ENCODE measurements at places on chromosomes 11 and 22.
A peak's percentile ranks its signal among the peaks of the same experiment; 100 is the strongest.

DNA sequence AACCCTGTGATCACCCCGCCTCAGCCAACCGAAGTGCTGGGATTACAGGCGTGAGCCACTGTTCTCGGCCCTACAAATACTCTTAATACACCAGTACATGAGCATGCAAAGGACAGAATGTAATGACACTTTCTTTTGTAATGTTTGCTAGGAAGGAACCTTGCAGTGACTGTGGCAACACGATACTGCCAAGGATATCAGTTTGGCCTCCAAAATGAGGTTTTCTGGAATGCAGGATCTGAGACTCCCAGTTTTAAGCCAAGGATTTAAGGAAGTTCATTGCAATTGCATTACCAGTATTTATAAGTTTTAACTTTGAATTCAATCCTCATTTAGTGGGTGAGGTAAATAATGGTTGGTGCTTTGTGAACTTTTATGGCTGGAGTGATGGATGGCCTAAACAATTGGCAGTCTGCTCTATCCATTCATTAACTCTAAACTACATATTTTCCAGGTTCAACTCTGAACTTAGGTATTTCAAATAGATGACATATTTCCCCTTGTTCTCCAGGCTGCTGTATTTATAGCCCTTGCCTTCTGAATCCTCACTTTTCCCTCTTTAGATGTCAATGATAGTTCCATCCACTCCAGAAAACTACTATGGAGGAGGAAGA, 330.3 kb downstream of the C11orf87 start:
- no peak for DNase-seq

- no peak for DNase-seq
Measured at GRCh38 chr11:2701898-2702434, 2.2 kb upstream of the KCNQ1OT1 start.

GRCh38 chr11:61141601-61142028, 19.6 kb downstream of the VPS37C start:
- no peak for DNase-seq

- DNase-seq: no peak
Measured at GRCh38 chr11:13486926-13487660, 8.7 kb downstream of the PTH start.

DNA sequence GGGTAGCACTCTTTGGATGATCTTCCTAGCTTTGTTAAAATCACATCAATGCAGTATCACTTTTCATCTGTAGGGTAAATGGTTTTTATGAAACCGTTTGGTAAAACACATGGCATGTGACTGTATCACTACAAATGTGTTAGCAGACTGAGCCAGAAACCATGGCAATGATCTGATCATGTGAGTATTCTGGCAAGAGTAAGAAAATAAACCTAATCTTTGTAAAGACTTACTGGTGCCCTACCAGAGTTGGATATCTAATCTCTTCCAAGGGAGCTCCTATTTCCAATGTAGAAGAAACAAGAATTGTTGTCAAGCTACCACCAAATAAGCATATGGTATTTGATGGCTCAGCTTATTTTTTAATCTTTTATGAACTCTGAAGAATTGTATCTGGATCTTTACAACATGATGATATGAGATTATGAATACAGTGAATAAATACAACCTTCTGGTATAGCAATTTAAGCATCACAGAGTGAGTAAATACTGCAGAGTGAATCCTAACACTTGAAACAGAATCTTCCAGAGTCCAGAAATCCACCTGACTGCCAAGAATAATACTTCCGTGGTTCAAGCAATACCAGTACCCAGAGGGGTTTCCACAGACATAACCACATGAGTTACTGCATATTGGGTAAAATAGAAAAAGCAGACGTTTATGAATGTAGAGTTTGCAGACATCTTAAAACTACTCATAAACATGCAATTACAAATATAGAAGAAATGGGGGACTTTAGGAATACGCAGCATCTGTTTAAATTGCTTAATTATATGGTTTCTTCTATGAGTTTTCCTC, 238.8 kb downstream of the TTC28 start:
- no peak for DNase-seq

DNA sequence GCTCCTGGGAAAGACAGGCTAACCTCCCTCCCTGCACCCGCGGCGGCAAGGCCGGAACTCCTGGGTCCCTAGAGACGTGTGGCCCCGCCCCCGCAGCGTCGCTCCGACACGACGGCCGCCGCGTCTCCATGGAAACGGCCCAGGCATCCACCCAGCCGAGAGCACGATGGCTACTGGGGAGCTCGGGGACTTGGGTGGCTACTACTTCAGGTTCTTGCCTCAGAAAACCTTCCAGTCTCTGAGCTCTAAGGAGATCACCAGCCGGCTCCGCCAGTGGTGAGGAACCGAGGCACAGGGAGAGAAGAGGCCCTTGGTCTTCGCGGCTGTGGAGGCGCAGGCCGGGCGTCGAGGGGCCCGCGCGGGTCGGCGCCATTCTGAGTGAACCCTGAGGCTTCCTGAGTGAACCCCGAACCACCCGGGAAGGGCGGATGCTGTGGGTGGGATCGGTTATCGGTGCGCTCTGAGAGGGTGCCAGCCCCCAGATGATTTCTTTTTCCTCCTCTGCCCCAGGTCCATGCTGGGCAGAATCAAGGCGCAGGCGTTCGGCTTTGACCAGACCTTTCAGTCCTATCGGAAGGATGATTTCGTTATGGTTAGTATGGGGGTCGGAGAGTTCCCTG, at the start of gene CFAP300:
TSS of gene CFAP300 (plus strand) at position 133 of the 620 bp plus-strand sequence. CDS start at position 167, 34 bp downstream.
- DNase-seq: peak; percentile 14

DNA sequence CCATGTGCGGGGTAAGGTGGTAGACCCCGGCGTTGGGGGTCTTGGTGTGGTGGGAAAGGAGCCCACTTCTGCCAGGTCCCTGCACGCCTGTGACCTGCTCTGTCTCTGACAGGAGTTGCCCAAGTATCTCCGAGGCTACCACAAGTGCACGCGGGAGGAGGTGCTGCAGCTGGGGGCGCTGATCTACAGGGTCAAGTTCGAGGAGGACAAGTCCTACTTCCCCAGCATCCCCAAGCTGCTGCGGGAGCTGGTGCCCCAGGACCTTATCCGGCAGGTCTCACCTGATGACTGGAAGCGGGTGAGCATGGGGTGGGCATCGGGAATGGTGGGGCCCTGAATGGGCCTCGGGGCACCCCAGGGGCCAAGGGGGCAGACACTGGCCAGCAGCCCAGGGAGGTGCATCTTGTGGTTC, 83.0 kb downstream of the MYO7A start:
- no peak for DNase-seq

DNA sequence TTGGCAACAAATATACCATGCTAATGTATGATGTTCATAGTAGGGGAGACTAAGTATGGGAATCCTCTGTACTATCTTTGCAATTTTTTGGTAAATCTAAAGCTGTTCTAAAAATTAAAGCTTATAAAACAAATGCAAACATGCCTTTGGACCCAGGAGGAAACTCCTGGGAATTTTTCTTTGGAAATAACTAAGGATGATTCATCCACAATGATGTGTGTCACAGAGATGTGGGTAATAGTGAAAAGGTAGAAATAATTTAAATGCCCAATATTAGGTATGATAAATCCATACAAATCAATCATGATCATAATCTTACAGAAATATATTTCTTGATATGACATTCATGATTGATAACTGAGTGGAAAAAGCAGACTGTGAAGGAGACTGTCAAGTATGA, 135.8 kb downstream of the TRIM44 start:
- no peak for DNase-seq

DNA sequence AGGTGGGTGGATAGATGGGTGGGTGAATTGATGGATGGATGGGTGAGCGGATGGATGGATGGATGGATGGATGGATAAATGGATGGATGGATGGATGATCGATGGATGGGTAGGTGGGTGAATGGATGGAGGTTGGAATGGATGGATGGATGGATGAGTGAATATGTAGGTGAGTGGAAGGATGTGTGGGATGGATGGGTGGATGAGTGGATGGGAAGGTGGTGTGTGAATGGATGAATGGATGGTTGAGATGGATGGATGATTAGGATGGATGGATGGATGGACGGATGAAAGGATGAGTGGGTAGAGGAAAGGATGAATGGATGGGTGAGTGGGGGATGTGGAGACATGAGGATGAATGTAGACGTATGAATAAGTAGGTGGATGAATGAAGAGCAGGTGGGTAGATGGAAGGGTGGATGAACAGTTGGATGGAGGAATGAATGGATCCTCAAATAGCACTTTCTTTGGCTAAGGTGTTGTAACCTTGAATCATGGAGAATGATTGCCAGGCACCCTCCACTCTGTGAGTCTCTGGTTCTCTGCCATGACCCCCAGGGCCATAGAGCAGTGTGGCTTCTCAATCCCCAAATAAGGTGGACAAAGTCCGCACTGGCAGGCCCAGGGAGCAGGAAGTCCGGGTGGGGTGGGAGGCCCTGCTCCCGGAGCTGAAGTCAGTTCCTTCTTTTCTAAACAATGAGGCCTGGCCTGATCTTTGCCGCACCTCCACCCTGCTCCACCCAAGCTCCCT, 36.9 kb downstream of the IGF2 start:
- DNase-seq: no peak

DNA sequence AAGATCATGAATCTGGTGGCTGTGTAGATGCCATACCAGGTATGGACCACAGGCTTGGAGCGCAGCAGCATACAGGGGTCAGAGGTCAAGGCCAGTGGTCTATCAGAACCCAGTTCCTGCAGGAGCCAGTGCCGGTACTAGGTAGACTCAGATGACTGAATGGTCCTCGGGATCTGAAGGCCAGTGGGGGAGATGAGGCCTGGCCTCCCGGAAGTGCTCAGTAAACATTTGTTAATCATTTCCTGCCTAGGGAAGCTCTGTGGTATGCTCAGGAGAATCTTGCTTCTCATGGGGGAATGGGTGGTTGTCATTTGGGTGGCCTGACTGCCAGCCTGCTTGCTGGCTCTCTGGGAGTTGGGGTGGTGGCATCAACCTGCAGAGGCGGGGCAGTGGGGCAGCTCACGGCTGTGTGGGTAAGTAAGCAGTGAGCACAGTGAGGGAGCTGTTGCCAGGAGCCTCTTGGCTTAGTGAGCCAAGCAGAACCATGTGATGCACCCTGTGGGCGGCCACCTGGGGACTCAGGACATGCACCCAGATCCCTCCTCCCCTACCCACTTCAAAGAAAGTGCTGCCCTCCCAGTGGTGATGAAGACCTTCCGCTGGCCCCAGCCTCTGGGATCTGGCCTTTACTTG, 33.0 kb downstream of the PTPRJ start:
- no peak for DNase-seq
